ENCODE measurements at places on chromosomes 16 and 17.

- DNase-seq = no peak
Measured at GRCh38 chr17:58344791-58345157, 7.2 kb downstream of the SUPT4H1 start.

DNA sequence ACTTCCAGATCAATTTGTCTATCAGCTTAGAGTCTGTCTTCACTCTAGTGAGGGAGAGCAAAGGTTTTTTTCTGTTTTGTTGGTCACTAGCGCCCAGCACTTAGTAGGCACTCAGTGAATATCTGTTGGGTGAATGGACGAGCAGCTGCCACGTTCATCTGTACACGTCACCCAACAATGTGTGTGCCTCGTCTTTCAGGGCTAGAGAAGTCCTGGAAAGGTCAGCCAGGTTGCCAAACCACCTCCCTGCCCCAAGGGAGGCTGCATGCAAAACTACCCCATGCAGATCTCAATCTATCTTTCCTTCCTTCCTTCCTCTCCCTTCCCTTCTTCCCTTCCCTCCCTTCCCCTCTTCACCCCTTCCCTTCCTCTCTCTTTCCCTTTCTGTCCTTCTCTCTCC is 340.9 kb downstream of the SOX9 start:
- no peak for DNase-seq

GRCh38 chr17:74442670-74443515 is 11.0 kb downstream of the GPRC5C start:
- DNase-seq = peak; percentile 83

DNA sequence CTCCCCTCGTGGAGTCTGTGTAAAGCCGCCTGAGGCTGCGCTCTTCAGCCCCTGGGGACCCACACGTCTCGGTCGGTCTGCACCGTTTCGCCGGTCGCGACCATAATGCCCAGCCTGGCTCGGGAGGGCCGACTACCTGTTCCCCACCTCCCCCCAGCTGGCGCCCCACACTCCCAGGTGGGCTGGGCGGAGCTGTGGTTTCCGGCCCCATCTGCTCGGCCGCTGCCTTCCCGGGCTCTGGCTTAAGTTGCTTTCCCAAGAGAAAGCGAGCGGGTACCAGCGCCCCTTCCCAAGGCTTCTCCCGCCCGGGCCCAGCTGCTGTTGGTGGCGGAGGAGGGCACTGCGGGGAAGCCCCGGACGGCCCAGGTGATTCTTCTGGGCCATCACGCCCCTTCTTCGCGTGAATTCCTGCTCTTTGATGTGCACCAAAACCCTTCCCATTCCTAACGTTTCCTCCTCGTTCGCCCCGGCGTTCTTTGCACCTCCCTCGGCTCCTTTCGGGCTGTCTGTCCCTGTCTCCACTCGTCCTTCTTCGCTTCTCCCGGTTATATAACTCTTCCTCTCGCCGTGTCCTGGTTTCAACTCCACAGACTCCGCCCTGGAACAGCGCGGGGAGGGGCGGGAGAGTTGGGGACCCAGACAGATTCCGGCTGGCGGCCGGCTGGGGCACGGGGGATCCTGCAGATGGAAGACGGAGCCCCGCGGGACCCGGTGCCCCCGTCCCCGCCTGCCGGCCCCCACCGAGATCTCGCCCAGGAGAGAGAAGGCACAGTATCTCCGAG is 2.0 kb downstream of the KDM6B start:
- no peak for DNase-seq

DNA sequence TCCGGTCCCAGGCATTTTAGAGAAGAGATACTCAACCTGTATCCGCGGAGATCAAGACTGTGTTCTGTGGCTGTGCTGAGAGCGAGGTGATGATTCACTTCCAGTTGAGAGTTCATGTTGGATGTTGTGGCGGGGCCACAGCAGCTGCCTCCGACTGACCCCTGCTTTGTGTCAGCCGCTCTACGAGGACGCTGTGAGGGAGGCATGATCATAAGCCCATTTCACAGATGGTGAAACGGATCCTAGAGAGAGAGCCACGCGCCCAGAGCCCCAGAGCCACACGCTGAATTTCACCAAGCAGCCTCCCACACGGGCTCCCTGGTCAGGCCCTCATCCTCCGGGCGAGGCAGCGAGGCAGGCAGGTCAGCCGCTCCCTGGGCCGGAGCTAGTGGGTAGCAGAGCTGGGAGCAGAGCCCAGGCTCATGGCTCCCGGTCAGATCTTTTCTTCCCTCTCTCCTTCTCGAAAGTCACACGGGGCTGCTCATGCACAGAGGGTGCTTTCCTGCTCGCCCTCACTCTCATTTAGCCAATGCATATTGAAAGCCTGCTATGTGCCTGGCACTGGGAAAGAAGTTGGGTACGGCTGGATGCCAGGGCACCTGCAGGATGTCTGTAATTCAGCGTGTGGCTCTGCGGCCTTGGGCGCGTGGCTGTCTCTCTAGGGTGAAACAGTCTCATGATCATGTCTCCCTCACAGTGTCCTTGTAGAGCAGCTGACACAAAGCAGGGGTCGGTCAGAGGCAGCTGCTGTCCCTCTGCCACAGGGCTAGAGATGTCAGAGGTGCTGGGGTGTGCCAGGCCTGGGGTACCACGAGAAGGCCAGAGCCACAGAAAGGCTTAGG is 155.6 kb upstream of the CHMP6 start:
- DNase-seq = no peak

DNA sequence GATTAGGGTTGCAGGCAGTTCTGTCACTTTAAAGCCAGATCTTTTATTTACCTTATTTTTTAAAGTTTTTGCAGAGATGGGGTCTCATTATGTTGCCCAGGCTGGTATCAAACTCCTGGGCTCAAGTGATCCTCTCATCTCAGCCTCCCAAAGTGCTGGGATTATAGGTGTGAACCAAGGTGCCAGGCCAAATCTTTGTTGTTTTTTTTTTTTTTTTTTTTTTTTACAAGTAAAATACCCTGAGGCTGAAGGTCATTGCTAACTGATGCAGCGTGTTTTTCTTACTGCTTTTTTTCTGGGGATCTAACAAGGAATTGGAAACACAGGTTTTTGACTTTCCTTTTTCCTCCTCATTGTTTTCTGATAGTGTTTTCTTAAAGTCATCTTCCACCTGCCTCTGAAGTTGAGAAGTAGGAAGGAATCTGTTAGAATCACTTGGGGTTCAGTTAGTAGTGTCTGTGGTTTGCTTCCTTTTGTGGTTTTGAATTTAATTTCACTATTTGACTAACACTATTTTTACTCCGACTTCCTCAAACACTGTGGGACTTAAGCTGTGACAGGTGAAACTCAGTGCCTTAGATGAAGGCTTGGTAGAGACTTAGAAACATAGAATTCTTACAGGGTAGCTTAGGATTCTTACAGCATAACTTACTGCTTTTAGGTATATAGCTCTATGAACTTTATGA is 22.2 kb downstream of the CLTC start:
- peak; percentile 49 for DNase-seq

DNA sequence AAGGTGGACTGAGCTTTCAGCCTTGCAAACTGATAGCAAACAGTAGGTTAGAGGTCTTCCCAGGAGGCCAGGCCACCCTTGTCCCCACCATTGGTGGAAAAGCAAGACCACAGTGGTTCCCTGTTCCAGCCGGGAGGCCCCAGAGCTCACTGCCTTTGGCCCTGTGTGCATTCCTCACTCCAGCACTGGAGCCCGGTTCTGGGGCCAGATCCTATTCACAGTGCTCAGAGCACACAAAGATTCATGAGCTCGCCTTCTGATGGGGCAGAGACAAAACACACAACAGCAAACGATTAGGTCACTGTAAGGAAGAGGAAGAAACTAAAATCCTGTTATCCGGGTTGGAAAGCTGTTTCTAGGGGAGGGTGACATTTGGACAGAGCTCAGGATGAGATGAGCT is 5.6 kb upstream of the PGS1 start:
- no peak for DNase-seq

- peak; percentile 78 for DNase-seq
Measured at GRCh38 chr17:50151937-50152547, 1.6 kb upstream of the PPP1R9B start.

GRCh38 chr17:77889866-77890760 is 68.4 kb upstream of the TNRC6C start:
- DNase-seq = no peak

DNA sequence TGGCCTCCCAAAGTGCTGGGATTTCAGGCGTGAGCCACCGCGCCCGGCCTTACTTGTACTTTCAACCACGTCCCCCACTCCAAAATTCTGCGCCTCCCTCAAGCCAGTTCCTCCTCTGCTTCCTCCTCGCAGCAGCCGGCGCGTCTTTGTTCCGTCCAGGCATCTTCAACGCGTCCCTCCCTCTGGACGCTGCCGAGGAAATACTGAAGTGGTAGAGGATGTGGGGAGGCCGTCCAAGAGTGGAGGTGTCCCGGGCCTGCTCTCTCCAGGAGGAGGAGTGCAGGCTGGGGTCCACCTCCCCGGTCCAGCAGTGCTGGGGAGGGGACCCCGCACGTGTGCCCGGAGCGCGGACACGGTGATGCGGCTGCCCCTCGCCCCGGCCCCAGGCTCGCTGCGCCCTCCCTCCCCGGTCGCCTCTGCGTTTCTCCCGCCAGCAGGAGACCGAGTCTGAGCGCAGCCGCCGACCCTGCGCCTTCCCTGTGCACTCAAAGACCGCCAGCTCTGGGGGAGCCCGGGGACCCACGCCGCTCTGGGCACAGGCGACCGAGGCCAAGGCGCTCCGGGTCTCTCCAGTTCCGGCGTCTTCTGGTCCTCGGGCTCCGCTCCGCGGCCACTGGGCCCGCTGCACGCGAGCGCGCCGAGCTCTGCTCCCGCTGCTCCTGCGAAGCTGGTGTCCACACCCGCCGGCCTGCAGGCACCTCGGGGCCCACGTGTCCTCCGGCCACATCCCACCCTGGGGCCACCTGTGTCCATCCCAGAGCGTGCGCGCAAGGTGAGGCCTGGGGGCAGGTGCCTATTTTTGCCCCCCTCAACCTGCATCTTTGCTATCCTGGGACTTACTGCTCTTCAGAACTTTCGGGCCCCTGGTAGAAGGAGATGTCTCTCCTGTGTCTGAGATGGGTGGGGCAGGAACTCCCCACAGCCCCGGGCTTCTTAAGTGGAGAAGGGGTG is 31.7 kb downstream of the OSBPL7 start:
- peak; percentile 86 for DNase-seq

- no peak for DNase-seq
Measured at GRCh38 chr16:79658301-79659033, 57.9 kb upstream of the MAF start.

DNA sequence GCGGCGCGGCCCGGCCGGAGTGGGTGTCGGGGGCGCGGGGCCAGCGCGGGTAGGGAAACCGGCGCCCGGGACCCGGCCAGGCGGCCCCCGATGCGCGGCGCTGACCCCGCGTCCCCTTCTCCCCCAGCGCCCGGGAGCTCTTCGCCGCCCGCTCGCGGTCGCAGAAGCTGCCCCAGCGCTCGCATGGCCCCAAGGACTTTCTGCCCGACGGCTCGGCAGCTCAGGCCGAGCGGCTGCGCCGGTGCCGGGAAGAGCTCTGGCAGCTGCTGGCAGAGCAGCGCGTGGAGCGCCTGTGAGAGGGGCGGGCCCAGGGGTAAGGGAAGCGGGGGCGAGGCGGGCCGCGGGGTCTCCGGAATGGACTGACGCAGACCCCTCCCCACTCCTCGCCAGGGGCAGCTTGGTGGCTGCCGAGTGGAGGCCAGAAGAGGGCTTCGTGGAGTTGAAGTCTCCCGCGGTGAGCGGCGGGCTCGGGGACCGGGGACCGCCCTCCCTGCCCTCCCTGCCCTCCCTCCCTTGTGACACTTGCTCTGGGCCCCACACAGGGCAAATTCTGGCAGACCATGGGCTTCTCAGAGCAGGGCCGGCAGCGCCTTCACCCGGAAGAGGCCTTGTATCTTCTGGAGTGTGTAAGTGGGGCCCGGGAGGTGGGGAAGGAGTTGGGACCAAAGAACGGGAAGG is 430 bp downstream of the TSEN54 start:
- DNase-seq = no peak

DNA sequence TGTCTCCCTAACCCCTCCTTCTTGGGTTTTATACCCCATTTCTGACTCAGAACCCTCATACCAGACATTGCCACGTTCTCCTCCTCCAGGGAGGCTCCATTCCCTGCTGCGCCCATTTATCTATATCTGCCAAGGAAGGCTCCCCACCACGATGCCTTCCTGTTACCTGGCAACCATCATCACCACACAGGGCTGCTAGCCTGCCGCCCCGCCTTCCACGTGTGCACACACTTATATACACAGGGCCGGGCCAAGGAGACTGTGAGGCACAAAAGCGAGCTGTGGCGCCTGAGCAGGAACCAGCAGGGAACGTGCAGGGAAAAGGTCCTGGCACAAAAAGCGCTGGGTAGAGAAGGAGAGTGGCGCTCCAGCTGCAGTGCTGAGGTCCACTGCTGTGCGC is 261.8 kb downstream of the CBLN1 start:
- DNase-seq = no peak

GRCh38 chr17:2474371-2474770 is 37.3 kb downstream of the METTL16 start:
- DNase-seq = no peak

DNA sequence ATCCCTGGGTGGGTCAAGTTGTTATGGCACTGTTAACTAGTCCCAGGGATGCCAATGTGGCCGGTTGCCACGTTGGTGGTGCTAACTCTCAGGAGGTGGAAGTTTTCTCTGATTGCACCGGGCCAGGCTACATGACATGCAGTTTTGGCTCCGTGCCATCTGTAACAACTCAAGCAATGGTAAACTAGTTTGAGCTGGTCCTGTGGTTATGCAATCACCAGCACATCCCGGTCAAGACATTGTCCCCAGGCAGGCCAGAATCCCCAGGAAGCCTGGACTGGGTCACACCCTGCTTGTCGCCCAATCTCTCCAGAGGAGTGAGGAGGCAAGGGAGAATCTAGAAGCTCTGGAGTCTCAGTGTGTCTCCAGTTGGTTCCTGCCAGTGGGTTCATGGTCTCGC is 10.1 kb upstream of the CCL17 start:
- no peak for DNase-seq

- DNase-seq = no peak
Measured at GRCh38 chr16:2664574-2664982, 17.7 kb upstream of the KCTD5 start.

DNA sequence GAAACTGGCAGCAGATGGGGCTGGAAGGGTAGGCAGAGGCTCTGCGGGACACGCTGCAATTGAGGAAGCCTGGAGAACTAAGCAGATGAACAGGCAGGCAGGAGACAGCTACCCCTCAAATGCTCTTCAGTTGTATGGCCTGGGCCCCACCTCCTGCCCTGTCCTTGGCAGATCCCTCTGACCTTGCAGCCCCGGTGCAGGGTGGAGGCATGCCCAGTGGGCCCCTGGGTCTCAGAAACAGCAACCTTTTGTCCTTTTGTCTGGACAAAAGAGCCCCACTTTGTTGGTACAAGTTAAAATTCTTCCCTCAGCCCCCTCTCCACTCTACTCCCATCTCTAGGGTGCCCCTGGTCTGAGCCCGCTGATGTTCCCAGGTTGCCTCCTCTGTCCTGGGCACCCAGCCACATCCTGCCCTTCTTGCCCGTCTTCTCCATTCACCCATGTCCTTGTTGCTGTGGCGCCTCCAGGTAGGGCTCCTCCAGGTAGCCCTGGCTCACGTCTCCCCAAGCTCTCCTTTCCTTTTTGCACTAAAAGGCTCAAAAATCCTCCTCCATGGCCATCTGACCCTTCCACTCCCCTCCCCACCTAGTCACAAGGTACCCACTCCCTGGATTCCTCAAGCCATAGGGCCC is 136.8 kb downstream of the CLEC16A start:
- no peak for DNase-seq

Measured in GM13976 (cell line).